Sciatic nerve (tissue), 2 donors: ENCODE measurements at places on chromosomes 3 and 15. TPM values are rescaled to one million over a fixed set of nuclear protein-coding genes. Genes with fewer than 3 reads are reported as not detected.

DNA sequence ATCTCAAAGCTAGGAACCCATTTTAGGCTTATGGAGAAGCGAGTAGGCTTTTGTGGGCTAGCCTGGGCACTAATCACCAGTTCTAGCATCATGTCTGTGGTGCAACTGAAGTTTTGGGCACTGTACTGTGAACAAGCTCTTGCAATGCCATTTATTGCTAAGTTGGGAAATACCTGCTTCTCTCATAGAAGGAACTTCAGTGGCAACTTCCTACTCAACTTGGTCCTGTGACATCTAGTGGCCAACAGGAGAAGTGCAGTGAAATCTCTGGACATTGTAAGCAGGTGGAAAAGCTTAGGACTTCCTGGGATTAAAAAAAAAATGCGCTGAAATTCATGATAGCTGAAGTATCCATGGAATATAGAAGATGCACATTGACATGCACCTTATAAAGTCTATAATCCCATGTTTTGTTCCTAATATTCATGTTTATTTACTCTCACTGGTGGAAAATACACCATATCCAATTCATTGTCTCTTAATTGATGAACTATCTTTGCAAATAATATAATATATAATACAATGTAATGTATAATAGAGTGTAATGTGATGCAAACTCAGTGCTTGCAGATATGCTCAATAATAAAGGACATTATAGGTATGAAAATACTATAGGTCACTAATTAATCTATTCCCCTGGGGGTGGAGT, 6.5 kb upstream of the ALDH1A3 start:
- DNase-seq = peak; percentile 73

DNA sequence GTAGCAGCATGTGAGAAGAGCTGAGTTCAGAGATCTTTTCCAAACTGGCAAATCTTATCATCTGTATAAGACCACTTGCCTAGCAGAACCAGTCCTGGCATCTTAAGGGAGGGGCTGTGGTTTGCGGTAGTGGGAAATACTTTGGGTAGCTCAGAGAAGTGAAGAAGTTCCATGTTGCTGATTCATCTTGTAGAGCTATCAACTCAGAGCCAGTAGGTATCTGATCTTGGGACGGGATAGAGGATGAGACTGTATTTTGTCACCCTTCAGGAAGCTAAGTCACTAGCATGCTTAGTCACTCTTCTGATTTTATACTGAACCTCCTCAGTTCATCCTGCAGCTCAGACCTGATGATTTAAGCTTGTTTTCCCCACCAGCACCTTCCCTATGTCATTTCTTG, 211.4 kb downstream of the NR1D2 start:
- DNase-seq = no peak

- no peak for DNase-seq
These were observed 107.9 kb upstream of the SATB1 start for GRCh38 chr3:18533039-18533438.

DNA sequence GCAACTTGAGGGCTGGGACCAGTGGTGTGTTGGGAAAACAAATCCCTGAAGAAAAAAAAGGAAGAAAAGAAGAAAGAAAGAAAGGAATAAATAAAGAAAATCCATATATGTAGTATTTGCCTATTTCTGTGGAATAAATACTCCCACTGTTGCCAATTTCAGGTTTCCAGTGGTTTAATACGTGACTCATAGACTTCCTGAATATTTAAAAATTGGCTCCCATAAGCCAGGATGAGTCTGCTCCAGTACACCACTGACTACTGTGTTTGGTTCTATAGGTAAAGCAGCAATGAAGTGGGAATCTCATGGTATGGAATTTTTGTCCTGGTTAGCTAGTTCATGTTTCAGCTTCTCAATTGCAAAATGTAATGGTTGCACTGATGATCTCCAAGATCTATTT, 31.6 kb downstream of the PYDC2 start:
- no peak for DNase-seq

- no peak for DNase-seq
These were observed at the start of gene CYP8B1 for GRCh38 chr3:42875325-42876151. Gene CYP8B1 (minus strand): TSS chr3:42875879. CDS start chr3:42875816, 63 bp downstream.

DNA sequence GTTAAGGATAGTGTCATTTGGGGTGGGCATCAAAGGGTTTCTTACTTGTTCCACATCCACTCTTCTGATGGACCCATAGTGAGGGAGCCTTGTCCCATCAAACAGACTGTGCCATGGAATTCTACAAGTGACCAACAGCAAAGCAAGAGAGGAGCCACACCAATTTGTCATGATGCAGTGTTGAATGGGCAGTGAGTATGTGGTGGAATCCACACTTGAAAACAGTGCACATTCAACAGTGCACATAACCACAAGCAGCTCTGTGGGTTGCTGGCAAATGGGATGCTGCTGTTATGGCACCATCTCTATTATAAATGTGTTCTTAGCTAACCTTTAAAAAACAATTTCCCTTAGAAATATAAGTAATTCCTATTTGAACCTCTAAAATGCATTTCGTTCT, 52.5 kb upstream of the CPNE4 start:
- DNase-seq = no peak

DNA sequence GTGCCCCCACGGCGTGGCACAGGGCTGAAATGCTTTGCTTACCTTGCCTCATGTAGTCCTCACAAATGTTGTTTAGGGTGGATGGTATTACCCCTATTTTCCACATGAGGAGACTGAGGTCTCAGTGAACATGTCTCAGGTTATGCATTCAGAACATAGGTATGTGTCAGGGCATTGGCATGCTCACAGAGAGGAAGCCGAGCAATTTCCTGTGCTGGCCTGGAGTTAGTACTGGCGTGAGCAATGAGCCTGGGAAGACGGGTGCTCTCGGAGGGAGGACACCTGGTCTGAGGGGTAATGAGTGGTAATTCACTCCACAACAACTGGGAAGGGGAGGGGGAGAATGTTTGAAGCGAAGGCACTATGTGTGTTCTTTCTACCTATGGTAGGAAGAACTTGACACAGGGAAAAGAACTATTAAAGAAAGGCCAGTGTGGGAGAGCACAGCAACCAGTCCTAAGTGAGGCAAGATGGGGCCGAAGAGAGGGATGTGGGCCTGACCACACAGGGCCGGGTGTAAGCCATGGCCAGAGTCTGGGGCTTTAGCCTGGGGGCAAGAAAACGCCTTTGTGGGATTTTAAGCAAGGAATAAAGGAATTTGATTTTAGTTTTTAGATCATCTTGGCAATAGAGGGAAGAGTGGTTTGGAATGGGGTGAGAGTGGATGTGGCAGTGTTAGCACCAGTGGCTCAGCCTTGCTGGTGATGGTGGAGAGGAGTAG, 4.9 kb upstream of the FAM131A start:
- DNase-seq = no peak

DNA sequence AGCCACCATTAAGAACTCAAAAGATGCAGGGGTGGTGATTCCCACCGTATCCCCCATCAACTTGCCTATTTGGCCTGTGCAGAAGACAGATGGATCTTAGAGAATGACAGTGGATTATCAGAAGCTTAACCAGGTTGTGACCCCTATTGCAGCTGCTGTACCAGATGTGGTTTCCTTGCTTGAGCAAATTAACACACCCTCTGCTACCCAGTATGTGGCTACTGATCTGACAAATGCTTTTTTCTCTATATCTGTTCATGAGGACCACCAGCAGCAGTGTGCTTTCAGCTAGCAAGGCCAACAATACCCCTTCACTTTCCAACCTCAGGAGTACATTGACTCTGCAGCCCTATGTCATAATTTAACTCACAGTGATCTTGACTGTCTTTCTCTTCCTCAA, 8.6 kb upstream of the MCF2L2 start:
- no peak for DNase-seq

DNA sequence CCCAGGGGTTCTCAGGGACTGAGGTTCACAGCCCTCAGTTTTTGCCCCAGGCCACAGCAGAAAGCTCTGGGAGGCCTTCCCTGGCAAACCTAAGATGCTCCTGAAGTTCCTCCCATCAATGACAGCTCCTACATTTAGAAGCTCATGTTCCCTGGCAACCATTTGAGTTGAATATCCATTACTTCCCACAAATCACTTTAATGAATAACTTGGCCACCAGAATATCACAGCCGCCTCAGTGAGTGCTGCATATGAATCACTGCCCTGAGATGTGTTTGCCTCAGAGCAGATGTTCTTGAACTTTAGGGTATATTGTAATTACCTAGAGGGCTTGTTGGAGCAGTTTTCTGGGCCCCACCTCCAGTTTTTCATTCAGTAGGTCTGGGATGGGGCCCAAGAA, 27.4 kb downstream of the SLCO2A1 start:
- no peak for DNase-seq

GRCh38 chr15:23760024-23760423, 72.9 kb upstream of the NDN start:
- no peak for DNase-seq

GRCh38 chr15:88864861-88865497, 30.4 kb downstream of the HAPLN3 start:
- DNase-seq = no peak

- DNase-seq = no peak
These were observed 93.0 kb downstream of the FHIT start for GRCh38 chr3:61158216-61158615.

GRCh38 chr15:31215490-31216214, 111.0 kb upstream of the KLF13 start:
- DNase-seq = peak; percentile 89

- DNase-seq = no peak
These were observed 23.9 kb downstream of the RNF111 start for GRCh38 chr15:59011262-59011952.

DUSP7 gene
- total RNA-seq = 22.1 TPM

RTP1 gene
- not detected for total RNA-seq

MB21D2 gene
- total RNA-seq = 7.8 TPM

VILL gene
- 9.9 TPM for total RNA-seq

XCR1 gene
- total RNA-seq = 0.27 TPM

ZFYVE19 gene
- 24.9 TPM for total RNA-seq
